ENCODE measurements at places on chromosomes 2 and 18.

GRCh38 chr2:233822781-233823730, 31.3 kb downstream of the HJURP start:
- DNase-seq, result no peak

DNA sequence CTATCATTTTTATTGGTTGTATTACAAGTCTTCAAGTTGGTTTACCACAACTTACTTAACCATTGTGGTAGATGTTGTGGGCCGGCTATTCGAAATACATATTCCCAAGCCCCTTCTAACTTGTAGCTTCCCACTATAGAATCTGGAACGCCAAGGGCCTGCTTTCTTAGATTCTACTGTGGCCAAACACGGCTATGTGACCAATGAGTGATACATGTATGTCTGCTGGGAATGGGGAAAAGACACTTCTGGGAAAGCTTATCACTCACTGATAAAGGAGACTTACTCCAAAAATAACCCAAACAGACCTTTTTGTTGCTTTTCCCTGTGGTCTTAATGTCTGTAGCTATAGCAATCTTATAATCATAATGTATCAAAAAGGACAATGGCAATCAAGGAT, 24.5 kb downstream of the STRN start:
- DNase-seq, result no peak

DNA sequence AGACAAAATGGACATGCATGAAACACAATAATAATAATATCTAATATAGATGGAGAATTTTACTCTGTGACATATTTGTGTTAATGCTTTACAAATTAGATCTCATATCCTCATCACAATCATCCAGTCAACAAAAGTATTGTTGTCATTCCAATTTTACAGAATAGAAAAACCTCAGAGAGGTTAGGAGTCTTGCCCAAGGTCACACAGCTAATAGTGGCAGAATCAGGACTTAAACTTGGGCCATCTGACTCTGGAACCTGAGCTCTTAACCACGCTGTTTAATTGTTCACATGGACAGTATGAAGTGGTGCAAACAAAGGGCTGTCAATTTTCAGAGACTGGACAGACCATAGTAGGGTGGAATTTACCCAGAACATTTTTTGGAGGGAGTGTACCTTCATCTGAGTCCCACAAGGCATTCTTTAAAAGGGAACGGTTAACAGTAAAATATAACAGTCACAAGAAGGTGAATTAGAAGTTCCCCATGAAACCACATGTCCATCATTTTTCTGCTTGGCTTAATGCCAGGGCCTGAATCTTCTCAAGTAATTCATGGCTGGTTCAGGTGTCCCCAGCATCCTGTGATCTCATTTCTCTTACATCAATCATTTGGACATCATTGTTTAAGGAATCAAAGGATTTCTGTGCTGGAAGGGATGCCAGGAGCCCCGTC, 35.4 kb upstream of the CCDC93 start:
- no peak for DNase-seq

DNA sequence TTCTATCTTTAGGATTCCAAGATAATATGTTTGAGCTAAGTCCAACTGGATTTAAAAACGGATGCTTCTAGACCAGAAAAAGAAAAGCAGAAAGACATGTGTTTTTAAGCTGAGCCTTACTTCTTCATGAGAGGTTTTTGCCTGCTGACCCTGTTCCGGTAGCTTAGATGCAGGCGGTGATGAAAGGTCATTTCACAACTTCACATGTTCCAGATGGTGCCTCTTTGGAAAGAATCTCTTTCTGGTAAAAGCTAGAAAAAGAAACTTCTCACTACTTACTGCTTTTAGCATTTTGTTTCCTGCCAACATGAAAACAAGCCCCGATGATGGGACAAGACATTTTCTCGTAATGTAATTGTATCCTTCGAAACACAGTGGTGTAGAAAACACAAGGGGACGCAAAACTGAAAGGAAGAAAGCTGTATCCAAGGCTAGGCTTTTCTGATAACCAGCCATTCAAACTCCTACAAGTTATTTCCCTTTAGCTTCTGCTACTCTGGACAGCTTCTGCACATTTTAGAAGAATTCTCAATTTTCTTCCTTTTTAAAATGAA, 407.3 kb upstream of the LYPD1 start:
- DNase-seq, result no peak

DNA sequence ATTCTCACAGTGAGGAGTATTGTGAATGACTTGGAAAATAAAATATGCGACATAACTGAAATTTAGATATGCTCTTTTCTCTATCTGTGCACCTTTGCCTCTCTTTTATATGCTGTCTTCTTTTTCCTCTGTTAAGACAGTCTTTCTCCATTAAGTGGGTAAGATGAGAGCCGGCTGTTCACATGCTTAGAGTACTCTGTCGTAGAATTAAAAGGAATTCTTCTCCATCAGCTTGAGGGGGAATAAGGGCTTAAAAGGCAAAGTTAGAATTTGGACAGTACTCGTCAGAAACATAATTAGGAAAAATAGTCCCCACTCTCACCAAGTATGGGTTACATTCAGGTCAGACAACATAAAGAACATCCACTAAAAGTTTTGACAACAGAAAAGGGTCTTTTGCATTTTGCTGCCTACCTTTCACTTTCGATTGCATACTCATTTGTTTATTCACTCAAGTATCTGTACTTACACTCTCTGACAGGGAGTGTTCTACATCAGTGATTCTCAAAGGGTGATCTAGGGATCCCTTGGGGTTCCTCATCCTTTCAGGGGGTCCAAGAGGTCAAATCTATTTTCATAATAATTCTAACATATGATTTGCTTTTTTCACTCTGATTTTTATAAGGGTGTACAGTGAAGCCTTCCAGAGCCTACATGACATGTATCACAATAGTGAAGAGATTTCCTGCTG, 48.0 kb downstream of the ARHGAP15 start:
- no peak for DNase-seq

DNA sequence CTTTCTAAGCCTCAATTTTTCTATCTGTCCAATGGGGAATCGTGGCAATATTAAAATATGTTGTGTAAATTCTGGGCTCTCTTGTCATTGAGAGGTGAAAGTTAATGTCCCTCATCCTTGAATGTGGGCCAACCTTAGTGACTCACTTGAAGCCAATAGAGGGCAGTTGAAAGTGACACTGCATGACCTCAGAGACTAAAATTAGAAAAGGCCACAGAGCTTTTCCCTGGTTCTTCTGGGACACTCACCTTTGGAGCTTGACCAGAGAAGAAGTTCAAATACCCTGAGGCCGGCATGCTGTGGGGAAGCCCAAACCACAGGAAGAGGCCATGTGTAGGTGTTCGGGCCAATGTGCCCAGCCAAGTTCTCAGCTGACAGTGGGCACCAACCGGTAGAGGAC, 24.1 kb upstream of the SIX2 start:
- DNase-seq, result no peak

- DNase-seq, result no peak
These were observed 114.1 kb downstream of the RIF1 start for GRCh38 chr2:151523850-151524249.

DNA sequence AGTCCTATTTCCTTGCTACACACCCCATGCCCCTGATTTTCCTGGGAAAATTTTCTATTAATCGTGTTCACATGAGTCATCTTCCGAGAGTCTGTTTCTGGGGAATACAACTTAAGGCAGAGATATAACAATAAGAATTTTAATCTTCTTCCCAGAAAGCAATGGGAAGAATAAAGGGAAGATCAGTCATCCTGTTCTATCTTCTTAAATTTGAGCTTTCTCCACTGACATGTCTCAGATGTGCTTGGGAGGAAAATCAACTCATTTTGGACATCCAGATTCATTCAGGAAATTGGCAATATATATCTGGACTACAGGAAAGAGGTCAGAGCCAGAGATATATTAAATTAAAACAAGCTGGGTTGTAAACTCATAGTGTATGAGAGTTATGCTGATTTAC, 62.3 kb upstream of the SPAG16 start:
- DNase-seq, result no peak

GRCh38 chr18:36580874-36581750, 247.7 kb downstream of the TPGS2 start:
- DNase-seq, result no peak

- no peak for DNase-seq
These were observed 72.7 kb downstream of the NXPH2 start for GRCh38 chr2:138707392-138708074.

DNA sequence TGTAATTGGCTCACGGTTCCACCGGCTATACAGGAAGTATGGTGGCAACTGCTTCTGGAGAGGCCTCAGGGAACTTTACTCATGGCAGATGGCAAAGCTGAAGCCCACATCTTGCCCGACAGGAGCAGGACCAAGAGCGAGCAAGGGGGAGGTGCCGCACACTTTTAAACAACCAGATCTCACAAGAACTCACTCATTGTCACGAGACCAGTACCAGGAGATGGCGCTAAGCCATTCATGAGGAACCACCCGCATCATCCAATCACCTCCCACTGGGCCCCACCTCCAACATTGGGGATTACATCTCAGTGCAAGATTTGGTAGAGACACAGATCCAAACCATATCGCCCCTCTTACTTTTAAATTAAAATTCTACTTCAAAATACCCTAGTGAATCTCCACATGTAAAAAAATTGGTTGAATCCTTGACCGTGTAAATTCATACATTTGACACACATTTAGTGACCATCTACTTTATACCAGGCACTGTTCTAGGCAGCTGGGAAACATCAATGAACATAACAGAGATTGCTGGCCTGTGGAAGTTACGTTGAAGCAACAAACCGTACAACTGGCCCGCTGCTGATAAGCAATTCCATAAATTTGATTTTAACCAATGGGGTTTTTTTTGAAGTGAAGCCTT, 87.6 kb downstream of the ALPK2 start:
- DNase-seq, result no peak

DNA sequence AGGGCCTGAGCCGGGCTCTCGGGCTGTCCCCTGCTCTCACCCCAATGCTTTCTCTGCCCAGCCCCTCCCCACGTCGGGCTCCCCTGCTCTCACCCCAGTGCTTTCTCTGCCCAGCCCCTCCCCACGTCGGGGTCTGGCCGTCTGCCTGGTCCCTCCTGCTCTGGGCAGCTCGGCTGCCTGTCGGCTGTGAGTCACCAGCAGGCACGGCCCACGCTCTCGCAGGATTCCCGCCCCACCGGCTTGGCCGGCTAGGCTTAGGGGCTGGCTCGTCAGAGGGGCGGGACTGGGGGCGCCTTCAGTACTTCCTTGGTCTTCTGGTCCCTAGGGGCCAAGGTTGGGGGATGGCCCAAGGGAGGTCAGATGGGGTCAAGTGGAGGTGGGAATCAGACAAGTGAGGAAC, 3.3 kb downstream of the BOK start:
- DNase-seq, result peak; percentile 55

GRCh38 chr2:149738767-149739166, 151.2 kb upstream of the MMADHC start:
- no peak for DNase-seq

DNA sequence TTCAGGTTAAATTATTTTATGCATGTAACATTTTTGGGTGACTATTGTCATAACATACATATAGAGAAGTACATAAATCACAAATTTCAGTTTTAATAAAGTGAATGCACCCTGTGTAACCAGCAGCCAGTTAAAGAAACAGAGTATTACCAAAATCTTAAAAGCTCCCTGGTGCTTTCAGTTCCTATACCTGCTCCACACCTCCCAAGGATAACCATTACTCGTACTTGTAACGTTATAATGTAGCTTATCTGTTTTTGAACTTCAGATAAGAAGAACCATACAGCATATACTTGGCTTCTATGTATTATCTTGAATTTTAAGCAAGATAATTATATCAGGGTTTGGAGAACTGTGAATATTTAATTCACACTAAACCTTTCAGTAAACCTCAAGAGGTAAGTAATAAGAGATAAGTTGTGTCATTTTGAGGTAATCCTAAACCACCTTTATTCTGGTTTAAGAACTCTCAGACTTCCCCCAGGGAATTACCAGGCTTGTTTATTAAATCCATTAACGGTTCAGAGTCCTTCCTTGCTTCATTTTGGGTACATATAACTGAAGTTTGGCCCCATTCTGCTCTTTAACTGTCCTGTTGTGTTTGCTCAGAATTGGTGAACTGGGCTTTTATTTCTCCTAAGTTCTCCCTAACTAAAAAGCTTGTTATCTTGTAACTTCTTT, 58.6 kb downstream of the LCLAT1 start:
- no peak for DNase-seq

GRCh38 chr18:50700245-50701165, 119.3 kb downstream of the MRO start:
- no peak for DNase-seq

GRCh38 chr2:28668880-28669279, 82.8 kb upstream of the PPP1CB start:
- no peak for DNase-seq

DNA sequence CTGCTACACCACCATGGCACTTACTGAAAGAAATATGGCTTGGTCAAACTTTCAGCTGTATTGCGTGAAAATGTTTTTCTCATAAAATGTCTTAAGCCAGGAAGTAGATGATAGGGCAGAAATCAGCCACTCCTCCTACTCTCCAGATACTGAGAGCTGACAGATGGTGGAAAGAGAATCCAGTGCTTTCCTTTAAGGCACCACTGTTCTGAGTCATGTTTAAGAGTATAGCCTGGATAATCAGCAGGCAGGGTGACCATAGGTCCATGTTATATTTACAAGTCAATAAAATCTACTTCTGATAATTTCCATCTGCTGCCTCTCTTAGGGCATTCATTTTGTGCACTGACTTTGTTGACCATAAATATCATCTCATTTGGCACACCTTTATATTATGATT, 21.9 kb downstream of the ARPC2 start:
- no peak for DNase-seq

- DNase-seq, result no peak
These were observed 24.9 kb upstream of the COL3A1 start for GRCh38 chr2:188949046-188949818.

DNA sequence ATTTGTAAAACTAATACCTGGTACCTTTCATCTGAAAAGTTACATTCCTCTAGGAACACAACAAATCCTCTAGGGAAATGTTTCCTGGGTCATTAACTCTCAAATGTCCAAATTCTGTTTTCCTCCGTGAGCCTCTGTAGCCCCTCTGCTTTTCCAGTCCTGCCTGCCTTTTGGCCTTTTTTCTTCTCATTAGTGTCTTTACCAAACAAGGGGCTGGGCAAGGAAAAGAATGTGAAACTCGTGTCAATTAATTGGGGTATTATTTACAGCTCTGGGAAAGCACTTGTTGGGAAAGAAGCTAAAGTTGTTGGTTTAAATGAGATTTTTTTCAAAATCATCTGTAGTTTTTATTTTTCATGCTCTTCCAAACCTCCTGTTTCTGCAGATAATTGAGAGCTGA, 198.1 kb upstream of the NRP2 start:
- no peak for DNase-seq

GRCh38 chr18:26960911-26961310, 95.4 kb upstream of the AQP4 start:
- no peak for DNase-seq

DNA sequence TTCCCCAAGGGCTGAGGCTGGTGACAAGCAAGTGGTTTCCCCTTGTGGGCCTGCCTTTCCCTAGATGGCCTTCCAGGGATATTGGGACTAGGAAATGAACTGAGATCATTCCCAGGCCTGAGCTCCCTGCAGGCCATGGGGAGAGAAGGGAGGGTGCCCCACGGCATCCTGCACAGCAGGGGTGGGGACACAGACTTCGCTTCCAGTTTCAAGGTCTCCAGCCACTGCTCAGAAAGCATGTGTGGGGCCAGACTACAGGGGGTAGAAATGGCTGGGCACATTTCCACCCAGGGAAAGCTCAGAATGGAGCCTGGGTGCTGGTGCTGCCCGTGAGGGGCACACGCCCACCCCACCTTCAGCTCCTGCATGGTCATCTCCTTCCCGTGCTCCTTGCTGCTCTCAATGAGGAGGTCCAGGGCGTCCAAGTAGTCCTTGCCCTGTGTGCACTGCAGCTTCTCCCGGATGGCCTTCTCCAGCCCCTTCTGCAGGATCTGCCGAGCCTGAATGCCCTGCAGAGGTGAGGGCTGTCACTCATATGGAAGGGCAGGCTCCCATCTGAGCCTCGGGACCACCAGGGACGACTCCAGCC, 13.2 kb downstream of the CYP26B1 start:
- no peak for DNase-seq
